ENCODE measurements at places on chromosomes 12 and 14.

GRCh38 chr14:53462931-53463778, 310.0 kb upstream of the DDHD1 start:
- no peak for DNase-seq

DNA sequence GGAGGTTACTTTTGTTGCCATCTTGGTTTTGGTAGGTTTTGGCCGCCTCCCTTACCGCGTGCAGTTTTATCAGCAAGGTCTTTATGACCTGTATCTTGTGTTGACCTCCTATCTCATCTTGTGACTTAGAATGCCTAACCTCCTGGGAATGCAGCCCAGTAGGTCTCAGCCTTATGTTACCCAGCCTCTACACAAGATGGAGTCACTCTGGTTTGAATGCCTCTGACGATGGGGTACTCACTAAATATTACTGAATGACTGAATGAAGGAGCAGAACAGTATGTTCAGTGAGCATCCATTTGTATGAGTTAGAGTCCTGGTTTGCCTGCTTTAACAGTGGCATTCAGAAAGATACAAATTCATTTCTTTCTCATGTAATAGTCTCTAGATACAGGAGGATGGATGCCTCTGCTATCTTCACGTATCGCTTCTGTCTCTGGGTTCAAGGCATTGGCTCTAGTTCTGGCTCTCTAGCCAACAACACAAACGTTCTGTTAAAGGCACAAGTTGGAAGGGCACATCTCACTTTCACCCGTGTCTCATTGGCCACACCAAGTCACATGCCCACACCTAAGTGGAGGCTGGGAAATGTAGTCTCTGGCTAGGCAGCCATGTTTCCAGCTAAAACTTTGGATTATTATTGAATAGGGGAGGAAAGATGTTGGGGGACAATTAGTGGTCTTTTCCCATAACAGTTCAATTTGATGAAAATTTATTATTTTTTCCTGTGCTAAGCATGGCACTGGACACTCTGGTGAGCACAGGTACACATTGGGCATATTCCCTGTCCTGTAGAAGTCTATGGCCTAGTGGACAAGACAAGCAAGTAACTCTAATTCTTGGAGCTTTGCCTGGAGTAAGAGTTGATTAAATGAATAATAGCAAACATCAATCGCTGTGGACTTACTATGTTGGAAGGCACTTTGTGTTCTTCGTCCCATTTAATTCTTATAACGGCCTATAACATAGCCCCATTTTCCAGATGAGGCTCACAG, 75.2 kb upstream of the RPH3A start:
- DNase-seq: no peak

DNA sequence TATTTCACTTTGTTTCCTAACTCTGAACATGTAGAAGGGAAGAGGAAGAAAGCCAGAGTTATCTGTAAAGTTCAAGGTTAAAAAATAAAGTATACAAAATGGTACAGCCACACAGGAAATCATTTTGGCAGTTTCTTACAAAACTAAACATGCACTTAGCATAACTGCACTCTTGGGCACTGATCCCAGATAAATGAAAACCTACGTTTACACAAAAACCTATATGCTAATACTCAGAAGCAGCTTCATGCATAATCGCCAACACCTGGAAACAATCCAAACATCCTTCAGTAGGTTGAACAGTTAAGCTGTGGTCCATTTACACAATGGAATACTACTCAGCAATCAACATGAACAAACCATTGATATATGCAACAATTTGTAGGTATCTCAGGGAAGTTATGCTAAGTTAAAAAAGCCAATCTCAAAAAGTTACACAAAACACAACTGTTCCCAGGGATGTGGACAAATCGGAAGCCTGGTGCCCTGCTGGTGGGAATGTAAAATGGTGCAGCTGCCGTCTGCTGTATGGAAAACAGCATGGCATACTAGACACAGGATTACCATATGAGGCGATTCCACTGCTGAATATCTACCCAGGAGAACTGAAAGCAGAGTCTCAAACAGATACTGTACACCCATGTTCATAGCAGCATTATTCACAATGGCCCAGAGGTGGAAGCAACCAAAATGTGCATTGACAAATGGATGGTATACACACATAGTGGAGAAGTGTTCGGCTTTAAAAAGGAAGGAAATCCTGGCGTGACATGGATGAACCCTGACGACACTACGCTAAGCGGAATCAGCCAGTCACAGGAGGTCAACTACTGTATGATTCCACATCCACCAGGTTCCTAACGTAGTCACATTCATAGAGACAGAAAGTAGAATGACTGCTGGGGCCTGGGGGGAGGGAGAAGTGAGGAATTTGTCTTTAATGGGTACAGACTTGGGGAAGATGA, 37.7 kb downstream of the NRDE2 start:
- DNase-seq: peak; percentile 70

GRCh38 chr14:96086032-96086431, 46.9 kb downstream of the C14orf132 start:
- no peak for DNase-seq

DNA sequence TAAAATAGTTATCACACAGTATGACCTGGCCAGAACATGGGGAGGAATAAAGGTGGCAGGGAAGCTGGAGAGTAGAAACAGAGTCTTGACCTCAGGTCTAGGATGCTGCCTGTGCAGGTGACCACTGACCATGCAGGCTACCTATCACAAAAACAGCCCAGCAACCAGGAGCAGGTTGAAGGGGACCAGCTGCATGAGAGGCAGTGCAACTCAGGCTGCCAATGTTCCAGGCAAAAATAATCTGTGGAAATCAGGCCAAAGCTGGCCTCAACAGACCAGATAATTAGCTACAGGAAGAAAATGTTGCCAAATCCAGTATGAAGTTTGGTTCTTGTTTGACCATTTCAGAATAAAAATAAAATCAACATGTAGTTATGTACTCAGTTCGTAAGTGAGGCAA, 72.6 kb downstream of the PDE6H start:
- DNase-seq: no peak

Measured in NCI-H2081 (cell line).